ENCODE measurements at places on chromosomes 4 and X.

DNA sequence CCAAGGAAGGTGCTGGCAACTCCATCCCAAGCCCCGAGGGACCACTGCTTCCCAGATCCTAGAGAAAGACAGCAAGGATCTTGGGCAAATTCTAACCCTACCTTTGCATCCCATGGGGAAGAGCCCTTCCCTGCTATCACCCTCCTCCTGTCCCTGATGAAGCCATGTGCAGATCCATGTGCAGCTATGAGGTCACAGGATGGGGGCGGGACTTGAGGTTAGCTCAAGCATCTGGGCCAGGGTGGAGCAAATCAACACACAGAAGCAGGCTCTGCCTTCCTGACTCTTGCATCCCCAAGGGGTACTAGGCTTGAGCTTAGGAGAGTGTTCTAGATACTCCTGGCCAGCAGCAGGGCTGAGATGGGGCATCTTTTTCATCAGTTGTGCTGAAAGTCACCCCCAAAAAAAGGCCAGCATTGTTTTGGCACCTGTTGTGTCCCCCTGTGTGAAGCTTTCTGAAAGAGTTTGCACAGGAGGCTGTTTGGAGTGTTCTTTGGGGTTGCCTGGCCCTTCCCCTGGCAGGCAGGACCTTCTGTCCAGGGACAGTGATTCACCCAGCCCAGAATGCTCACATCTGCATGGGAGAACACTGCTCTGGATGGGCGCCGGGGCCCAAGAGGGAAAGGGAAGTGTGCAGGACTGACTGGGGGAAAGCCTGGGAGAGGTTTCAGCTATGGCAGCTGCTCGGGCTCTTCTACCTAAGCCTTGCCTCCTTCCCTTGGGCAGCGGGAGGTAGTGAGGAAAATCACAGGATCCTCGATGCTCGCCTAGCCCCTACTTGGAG lies 50.8 kb downstream of the PRPS1 start:
- no peak for DNase-seq

GRCh38 chrX:78375894-78376293 lies 48.5 kb upstream of the CYSLTR1 start:
- DNase-seq = no peak

DNA sequence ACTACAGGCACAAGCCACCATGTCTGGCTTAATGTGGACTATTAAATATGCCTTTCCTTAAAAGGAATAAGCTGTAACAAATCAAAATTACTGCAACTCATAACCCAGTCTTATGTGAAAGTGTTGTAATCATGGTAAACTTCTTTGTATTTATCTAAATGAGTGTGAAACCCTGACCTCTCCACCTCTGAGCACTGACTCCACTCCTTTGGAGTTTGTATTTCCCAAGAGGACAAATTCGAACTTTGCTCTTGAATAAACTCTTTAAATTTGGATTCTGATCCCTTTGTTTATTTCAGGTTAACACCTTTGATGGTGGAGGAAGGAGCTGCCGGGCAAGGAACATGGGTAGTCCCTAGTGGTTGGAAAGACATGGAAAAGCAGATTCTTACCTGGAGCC lies 48.3 kb upstream of the FAM9A start:
- DNase-seq = no peak

DNA sequence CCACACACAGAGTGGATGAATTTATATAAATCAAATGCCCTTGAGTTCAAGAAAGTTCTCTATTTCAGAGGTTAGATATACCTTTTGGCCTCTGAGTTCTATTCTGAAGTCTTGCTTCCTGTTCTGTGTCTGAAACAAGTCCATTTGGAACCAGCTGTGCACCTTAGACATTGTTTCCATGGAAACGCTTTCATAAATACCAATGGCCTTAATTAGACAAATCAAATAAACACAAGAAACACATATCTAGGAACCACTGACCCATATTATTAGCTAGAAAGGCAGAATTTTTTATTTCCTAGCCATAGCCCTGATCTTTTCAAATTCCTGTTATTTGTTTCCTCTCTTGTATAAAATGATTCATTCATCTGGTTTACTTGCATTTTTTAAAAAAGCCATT lies 8.4 kb upstream of the C4orf54 start:
- no peak for DNase-seq

DNA sequence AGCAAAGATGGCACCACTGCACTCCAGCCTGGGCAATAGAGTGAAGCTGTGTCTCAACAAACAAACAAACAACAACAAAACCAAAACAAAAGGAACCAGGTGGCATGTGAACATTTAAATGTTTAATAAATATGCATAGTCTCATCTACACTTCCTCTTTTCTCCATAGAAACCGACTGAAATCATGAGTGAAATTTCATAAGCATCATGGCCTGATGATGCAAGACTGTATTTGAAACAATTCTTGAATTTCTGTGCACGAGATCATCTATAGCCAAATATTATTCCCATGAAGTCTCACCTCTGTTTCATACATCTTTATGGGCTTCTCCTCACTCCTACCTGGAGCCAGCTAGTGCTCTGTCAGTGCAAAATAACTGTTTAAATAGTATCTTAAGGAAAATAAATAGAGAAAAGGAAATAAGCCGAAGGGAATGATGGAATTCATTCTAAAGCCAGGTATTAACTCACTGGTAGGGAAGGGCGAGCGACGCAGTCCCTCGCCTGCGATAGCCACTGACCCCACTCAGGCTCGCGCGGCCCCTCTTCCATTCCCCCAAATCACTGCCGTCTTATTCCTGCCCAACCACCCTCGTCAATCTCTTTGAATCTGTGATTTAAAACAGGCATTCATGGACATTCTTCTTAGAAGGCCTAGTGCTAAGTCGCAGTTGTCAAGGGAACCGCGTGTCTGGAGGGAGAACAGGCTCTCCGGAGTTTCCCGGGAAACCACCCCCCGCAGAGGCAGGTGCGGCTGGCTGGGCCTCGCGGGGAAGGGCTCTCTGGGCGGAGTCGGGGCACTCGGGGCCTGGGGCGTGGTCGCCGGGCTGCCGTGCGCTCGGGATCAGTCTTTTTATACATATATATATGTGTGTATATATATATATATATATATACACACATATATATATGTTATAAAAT lies 52.4 kb upstream of the TRIM2 start:
- DNase-seq = no peak

- DNase-seq = no peak
These were observed 146.3 kb upstream of the RPS6KA3 start for GRCh38 chrX:20412871-20413486.

DNA sequence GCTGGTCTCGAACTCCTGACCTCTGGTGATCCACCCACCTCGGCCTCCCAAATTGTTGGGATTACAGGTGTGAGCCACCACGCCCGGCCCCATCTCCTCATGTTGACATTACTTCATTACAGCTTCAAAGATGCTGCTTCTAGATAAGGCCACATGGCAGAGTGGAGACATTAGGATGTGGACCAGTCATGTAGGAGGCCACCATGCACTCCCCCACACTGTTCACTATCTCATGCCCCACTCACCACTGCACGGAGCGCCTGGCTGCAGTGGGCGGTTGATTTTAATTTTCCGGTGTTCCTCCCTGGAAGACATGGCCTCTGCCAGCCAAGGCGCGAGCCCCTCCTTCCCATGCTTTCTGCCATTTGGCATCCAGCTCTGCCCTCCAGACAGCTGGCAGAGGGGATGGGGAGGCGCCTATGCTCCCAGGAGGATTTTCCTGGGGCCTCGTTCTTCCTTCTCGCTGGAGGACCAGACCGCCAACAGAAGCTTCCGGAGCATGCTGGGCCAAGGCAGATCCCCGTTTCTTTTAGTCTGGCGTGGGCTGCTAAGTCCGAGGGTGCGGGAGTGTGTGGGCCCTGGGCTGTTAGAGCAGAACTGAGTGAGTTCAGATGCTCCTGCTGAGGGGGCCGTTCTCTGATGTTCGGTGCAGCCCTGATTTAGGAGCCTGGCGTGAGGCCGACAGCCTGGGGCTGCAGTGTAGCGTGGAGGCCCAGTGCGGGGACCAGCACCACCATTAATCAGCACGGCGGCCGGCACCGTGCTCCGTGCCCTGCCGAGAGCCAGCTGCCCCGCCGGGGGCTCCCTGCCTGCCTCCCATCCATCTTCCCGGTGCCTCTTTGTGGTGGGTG lies 93.1 kb downstream of the SORCS2 start:
- DNase-seq = no peak

DNA sequence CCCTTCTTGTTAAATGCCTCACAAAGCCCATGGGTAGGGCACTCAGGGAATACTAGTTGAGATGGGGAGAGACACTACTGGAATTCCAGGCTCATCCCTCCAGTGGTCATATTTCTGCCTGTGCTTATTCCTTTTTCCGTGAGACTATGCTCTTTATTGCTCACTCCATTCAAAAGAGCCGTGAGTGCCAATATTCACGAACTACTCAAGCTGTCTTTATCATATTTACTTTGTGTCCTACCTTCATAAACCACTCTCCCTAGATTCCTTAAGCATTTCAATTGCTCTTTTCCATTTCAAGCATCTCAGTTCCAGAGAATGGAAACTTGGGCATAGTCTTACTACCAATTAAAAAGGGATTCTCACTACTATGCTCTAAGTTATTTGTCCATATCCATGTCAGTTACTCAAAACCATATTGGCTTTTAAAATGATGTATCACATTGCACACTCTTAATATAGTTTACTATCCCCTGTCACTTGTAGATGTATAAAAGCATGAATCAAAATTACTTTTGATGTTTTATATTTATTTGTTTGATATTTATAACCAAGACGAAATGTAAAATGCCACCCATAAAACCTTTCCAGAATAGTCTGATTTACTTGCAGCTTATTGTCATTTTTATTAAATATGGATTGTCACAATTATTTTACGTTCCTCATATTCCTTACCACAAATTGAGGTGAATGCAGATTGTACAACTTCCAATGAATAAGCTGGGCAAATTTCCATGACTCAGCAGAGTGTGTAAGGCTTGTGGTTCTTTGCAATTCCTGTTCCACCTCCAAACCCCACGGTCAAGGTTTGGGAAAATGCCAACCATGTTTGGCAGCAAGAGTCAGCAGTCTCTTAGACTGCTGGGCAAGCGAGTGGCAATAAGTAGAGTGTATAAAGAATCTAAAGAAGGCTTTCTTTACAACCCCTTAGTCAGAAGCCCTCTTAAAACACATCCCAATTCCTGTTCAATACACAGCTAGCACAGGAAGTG lies 24.4 kb downstream of the ENOX2 start:
- DNase-seq = no peak

DNA sequence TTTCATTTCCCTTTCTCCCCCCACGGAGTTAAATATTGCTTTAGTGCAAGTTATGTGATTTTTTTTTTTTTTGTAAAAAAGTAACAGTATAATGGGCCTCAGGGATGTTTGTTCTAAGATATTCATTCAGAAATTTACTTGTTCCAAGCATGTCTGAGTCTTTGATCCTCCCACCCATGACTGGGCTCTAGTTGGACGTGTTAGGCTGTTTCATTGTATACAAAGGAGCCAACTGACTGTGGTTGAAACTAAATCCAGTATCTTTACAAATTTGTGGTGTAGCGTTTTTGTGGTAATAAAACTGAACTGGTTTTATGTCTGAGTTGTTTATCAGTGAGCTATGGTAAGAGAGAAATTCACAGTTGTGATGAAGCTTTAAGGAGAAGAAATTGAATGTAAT lies 74.1 kb downstream of the DOCK11 start:
- DNase-seq = no peak

- no peak for DNase-seq
These were observed 44.7 kb downstream of the USO1 start for GRCh38 chr4:75769036-75769435.

- no peak for DNase-seq
These were observed 16.2 kb downstream of the ZFYVE28 start for GRCh38 chr4:2402048-2402842.

DNA sequence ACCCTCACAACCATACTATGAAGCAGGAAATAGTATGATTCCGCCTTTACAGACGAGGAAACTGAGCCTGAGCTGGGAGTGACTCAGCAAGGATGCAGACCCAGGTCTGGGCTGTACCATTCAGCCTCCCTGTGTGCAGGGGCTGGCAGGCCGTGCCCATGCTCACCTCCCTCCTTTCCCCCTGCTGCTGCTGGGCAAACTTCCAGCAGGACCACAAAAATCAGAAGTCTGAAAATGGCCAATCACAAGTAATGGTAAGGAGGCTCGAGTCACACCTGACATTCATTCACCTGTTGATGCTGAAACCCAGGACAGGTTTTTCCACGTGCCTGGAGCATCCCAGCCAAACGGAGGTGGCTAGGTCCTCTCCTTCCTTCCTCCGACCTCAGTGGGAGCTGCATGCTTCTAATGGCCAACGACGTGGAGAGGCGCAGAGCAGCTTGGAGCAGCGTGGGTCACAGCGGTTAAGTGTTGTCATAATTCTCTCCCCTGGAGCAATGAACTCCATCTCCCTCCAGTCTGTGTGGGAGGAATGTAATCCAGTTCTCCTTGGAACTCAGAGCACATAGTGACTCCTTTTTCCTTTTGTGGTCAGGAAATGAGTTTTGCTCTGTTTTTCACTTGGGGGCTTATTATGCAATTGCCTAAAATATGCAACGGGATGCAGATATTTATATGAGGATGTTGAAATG lies 371.7 kb downstream of the BCOR start:
- no peak for DNase-seq

- no peak for DNase-seq
These were observed 37.1 kb downstream of the FSTL5 start for GRCh38 chr4:162126729-162127128.

DNA sequence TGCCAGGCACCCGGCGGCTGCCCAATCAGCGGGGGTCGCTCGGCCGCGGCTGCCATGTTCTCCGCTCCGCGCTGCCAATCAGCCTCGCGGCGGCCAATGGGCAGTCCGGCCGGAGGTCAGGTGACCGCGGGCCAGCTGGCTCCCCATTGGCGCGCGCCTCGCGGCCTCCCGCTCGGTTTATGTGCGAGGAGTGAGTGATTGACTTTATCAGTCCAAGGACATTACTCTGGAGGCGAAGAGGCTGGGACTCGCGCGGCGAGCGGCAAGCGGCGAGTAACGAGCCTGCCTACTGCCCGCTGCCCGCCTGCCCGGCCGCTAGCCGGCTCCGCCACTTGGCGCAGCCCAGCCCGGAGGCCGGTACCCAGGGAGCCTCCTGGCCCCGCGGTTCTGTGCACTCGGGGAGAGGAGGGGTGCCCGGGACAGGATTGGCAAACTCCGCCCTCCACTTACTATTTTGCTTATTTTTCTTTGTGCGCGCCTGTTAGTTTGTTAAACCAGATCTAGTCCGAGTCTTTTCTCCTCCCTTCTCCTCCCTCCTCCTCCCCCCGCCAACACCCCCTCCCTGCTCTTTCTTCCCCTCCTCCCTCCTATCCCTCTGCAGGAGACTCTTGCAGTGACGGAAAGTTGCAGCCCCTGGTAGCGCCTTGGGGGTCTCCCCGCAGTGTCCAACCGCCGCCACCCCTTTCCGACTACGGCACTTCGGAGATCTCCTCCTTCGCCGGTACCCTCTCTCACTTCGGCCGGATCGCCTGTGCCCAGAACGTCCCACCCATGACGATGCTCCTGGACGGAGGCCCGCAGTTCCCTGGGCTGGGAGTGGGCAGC lies at the start of gene ZIC3:
TSS of gene ZIC3 (plus strand) at position 207 of the 825 bp plus-strand sequence. CDS start at position 772, 565 bp downstream.
- no peak for DNase-seq

- DNase-seq = no peak
These were observed 938.3 kb upstream of the IGFBP7 start for GRCh38 chr4:58048491-58048890.
